ENCODE measurements at places on chromosomes 1 and 21.

DNA sequence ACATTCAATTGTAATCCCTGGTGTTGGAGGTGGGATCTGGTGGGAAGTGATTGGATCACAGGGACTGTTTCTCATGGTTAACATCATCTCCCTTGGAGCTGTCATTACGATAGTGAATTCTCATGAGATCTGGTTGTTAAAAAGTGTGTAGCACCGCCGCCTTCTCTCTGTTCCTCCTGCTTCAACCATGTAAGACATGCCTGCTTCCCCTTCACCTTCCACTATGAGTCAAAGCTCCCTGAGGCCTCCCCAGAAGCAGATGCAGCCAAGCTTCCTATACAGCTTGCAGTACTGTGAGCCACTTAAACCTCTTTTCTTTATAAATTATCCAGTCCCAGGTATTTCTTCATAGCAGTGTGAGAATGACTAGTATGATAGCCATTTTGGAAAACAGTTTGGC, 30.1 kb upstream of the TRIM62 start:
- H3K4me1 ChIP-seq = no peaks in the 10 kb centered on the region
- no peaks in the 10 kb centered on the region for H3K27me3 ChIP-seq
- H3K36me3 ChIP-seq = no peaks in the 10 kb centered on the region
- no peak for DNase-seq

DNA sequence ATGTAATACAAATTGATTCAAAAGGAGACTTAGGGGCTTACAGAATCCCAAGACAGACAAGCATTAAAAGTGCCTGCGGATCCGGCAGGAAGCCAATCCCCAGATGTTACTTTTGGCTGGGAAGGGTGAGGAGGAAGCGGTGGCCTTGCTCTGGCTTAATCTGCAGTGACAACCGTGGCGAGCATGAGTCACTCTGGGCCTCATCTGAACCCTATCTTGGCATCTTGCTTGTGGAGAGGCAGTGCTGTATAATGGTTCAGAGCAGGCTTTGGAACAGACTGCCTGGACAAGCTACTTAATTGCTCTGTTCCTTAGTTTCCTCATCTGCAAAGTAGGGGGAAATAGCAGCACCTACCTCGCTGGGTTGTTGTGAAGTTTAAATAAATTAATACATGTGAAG, 74.1 kb downstream of the XCL2 start:
- H3K4me3 ChIP-seq = no peak overlapping the region
- H3K4me1 ChIP-seq = peaks cover 10% of the 10 kb centered on the region
- H3K27ac ChIP-seq = no peak overlapping the region
- peak; percentile 47 for DNase-seq
- H3K27me3 ChIP-seq = no peaks in the 10 kb centered on the region

DNA sequence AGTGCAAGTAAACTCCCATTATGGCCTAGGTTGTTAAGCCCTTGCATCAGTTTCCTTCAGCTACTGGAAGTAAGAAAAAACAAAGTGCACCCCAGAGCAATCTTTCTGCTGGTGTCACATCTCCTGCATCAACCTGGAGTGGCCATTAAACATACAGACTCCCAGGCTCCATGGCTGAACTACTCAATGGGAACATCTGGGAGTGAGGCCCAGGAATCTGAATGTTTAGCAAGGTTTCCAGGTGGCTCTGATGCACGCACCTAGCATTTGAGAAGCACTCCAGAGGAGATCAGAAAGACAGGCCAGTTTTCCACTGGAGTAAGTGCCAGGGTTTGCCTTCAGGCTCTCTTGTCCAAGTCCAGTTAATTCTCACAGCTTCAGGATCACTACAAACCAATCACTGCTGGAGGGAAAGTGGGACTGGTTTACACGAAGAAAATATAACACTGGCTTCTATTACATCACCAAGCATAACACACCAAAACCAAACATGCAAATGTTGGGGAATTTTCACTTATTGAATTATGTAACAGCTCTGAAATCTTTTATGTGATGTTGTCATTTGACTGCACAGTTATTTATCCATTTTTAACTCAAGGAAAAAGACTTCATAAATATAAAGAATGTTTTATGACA, 22.3 kb upstream of the ABCA4 start:
- no peak for DNase-seq
- no peaks in the 10 kb centered on the region for H3K27me3 ChIP-seq
- no peak overlapping the region for H3K4me3 ChIP-seq

- no peaks in the 10 kb centered on the region for H3K4me1 ChIP-seq
- DNase-seq = no peak
- H3K27me3 ChIP-seq = no peaks in the 10 kb centered on the region
- no peak overlapping the region for H3K4me3 ChIP-seq
- no peak overlapping the region for H3K27ac ChIP-seq
These were observed 92.7 kb downstream of the RGS2 start for GRCh38 chr1:192901500-192901899.

DNA sequence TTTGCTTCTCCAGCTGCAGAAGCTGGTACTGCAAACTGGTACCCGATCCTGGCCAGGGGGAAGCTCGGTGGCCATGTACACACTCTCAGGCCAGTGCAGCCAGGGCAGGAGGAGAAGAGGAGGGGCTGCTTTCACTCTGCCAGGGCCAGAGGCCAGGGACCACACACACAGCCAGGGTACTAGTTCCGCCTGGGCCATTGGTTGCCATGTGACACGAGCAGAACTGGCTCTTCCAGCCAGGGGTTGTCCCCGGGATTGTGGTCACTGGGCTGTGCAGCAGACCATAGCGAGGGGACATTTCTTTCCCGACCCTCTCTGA, 3.7 kb upstream of the SHISAL2A start:
- H3K4me1 ChIP-seq = peaks cover 12% of the 10 kb centered on the region
- H3K4me3 ChIP-seq = no peak overlapping the region
- H3K27me3 ChIP-seq = peaks cover 6% of the 10 kb centered on the region
- DNase-seq = no peak
- H3K27ac ChIP-seq = no peak overlapping the region
- no peaks in the 10 kb centered on the region for H3K36me3 ChIP-seq

GRCh38 chr1:5552787-5553484, 439.3 kb downstream of the NPHP4 start:
- no peak for DNase-seq
- H3K27me3 ChIP-seq = no peaks in the 10 kb centered on the region
- no peaks in the 10 kb centered on the region for H3K4me1 ChIP-seq
- H3K36me3 ChIP-seq = no peaks in the 10 kb centered on the region

- no peak overlapping the region for H3K27ac ChIP-seq
- H3K27me3 ChIP-seq = no peaks in the 10 kb centered on the region
- no peak overlapping the region for H3K4me3 ChIP-seq
- no peaks in the 10 kb centered on the region for H3K36me3 ChIP-seq
These were observed 18.9 kb upstream of the FAM131C start for GRCh38 chr1:16092097-16092922.

- H3K27ac ChIP-seq = no peak overlapping the region
- no peaks in the 10 kb centered on the region for H3K4me1 ChIP-seq
- H3K27me3 ChIP-seq = no peaks in the 10 kb centered on the region
- H3K4me3 ChIP-seq = no peak overlapping the region
These were observed 54.6 kb downstream of the DPH5 start for GRCh38 chr1:100971021-100971420.

DNA sequence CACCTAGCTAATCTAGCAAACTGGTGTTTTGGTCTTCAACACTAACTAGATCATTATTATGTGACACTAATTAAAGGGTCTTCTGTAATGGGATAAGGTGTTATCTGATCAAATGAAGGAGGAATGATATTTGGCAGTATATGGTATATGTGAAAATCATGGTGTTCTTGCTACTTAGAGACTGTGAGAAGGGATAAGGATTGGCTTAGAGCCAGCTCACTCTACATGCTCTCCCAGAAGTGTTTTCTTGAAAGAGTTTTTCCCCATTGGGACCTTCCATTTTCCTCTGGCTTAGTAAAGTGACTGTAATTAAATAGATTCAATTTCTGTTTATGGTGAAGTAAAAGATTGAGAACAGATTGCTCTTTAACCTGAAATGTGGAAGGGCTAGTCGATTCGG, 71.2 kb upstream of the RGL1 start:
- H3K4me1 ChIP-seq = no peaks in the 10 kb centered on the region
- no peaks in the 10 kb centered on the region for H3K27me3 ChIP-seq
- H3K4me3 ChIP-seq = no peak overlapping the region
- no peaks in the 10 kb centered on the region for H3K36me3 ChIP-seq
- no peak overlapping the region for H3K27ac ChIP-seq
- no peak for DNase-seq

GRCh38 chr1:214638997-214639396, 36.0 kb downstream of the CENPF start:
- H3K4me1 ChIP-seq = no peaks in the 10 kb centered on the region
- DNase-seq = no peak
- H3K27me3 ChIP-seq = no peaks in the 10 kb centered on the region
- no peak overlapping the region for H3K4me3 ChIP-seq

DNA sequence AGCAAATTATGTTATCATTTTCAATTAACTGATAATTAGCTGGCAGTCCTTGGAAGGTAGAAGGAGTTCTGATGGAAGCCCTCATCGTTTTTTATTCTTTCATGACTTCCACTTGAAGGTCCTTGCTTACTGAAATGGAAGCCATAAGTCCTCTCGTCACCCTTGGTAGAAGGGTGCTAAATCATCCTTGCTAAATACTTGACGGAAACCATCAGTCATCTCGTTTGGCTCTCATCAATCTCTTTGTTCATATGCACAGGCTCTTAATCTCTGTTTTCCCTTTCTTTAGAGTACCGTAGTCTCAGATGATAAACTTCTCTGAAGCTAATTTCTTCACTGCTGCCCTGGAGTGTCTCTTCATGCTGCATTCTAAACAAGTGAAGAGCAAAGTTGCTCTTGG, 34.5 kb downstream of the UCK2 start:
- no peaks in the 10 kb centered on the region for H3K27me3 ChIP-seq
- no peaks in the 10 kb centered on the region for H3K36me3 ChIP-seq
- no peak overlapping the region for H3K27ac ChIP-seq
- H3K4me1 ChIP-seq = peaks cover 5% of the 10 kb centered on the region
- no peak for DNase-seq

GRCh38 chr1:23980728-23981070, 572 bp upstream of the SRSF10 start:
- DNase-seq = peak; percentile 28
- H3K27ac ChIP-seq = peak overlapping the region; percentile 22
- H3K4me1 ChIP-seq = peaks cover 3% of the 10 kb centered on the region
- H3K27me3 ChIP-seq = no peaks in the 10 kb centered on the region
- peaks cover 4% of the 10 kb centered on the region for H3K36me3 ChIP-seq

- peak; percentile 45 for DNase-seq
- no peaks in the 10 kb centered on the region for H3K36me3 ChIP-seq
- H3K4me3 ChIP-seq = no peak within 1 kb of the TSS
- H3K27ac ChIP-seq = no peak within 1 kb of the TSS
- peaks cover 13% of the 10 kb centered on the region for H3K27me3 ChIP-seq
These were observed at the start of gene MX1 for GRCh38 chr21:41425954-41426675. Gene MX1, plus strand, starts transcription at chr21:41426239. Its CDS starts 5,832 bp downstream, at chr21:41432071.

- H3K4me3 ChIP-seq = no peak overlapping the region
- DNase-seq = no peak
- no peak overlapping the region for H3K27ac ChIP-seq
- no peaks in the 10 kb centered on the region for H3K27me3 ChIP-seq
These were observed 154.9 kb downstream of the MAST2 start for GRCh38 chr1:45958317-45958716.

GRCh38 chr1:154808261-154808908, 61.7 kb downstream of the KCNN3 start:
- peaks cover 20% of the 10 kb centered on the region for H3K4me1 ChIP-seq
- peak; percentile 91 for DNase-seq
- no peak overlapping the region for H3K27ac ChIP-seq
- H3K36me3 ChIP-seq = no peaks in the 10 kb centered on the region
- no peaks in the 10 kb centered on the region for H3K27me3 ChIP-seq
- H3K4me3 ChIP-seq = no peak overlapping the region

- DNase-seq = no peak
- H3K4me1 ChIP-seq = no peaks in the 10 kb centered on the region
- H3K27ac ChIP-seq = no peak overlapping the region
- H3K4me3 ChIP-seq = no peak overlapping the region
These were observed 7.3 kb upstream of the APP start for GRCh38 chr21:26177746-26178426.

DNA sequence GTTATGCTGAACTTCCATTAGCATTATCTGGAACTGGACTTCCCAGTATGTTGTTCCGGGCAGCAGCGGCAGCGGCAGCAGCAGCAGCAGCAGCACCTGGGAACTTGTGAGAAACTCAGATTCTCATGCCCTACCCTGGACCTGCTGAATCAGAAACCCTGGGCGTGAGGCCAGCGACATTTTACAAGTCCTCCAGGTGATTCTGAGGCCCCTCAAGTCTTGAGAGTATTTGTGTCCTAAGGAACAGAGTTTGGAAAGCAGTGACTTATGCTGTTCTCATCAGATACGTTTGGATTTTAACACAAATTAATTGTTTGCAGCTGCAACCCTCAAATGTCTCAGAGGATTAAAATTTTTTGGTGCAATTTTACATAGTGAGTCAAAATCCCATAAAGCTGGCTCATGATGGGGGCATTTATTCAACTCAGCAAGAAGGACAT, 157.2 kb upstream of the KAZN start:
- H3K27me3 ChIP-seq = no peaks in the 10 kb centered on the region
- peak; percentile 40 for DNase-seq
- no peak overlapping the region for H3K27ac ChIP-seq
- H3K36me3 ChIP-seq = no peaks in the 10 kb centered on the region

GRCh38 chr1:180786624-180787023, 126.1 kb upstream of the KIAA1614 start:
- no peak overlapping the region for H3K27ac ChIP-seq
- H3K36me3 ChIP-seq = no peaks in the 10 kb centered on the region
- no peaks in the 10 kb centered on the region for H3K4me1 ChIP-seq
- H3K4me3 ChIP-seq = no peak overlapping the region

DNA sequence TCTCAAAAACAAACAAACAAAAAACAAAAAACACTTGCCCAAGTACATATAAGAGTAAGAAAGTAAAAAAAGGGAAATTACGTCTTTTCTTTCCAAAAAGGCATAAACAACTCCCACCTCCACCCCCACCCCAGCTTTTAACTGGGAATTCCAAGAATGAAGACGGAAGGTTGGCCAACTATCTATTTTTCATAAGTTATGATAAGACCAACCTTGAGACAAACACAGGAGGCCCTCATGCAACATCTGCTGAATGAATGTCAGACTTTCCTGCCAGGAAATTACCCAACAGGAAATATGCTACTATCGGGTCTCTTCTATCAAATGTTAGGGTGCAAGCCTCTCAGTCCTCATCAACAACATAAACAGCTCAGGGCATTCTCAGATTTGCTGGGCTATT, 1.9 kb downstream of the BSDC1 start:
- no peaks in the 10 kb centered on the region for H3K27me3 ChIP-seq
- no peak overlapping the region for H3K27ac ChIP-seq

- no peak for DNase-seq
- H3K27ac ChIP-seq = no peak overlapping the region
- no peaks in the 10 kb centered on the region for H3K4me1 ChIP-seq
These were observed 330.5 kb upstream of the KAZN start for GRCh38 chr1:14267991-14268390.

All from trophoblast cell (in vitro differentiated cells and primary cell).